ENCODE measurements at places on chromosomes 5 and 9. TPM values are rescaled to one million over a fixed set of nuclear protein-coding genes. Genes with fewer than 3 reads are reported as not detected.
A peak's percentile ranks its signal among the peaks of the same experiment; 100 is the strongest.

DNA sequence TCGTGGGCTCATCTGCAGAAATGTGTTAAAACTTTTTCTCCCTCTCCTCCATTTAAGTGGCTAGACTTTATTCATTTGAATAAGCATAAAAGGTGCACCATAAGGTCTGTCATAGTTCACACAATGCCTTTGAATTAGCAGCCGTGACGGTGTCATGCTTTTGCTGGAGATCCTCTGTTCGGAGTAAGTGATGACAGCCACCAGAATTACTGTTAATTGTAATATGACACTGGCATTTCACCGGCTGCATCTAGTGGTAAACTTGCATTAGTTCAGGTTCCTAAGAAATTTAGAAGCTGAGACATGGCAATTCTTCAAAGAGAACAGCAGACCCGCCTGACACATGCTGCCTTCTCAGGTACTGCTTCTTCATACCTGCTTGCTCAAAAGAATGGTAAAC lies 241.7 kb downstream of the EBF1 start:
- DNase-seq, result no peak

- DNase-seq, result no peak
These were observed 56.7 kb downstream of the SGCD start for GRCh38 chr5:156383510-156384265.

GRCh38 chr9:131923766-131924165 lies 155.9 kb downstream of the MED27 start:
- no peak for DNase-seq

GRCh38 chr5:111856876-111857466 lies 100.0 kb upstream of the NREP start:
- DNase-seq, result no peak

- DNase-seq, result no peak
These were observed 135.9 kb upstream of the OTULINL start for GRCh38 chr5:14445576-14446290.

DNA sequence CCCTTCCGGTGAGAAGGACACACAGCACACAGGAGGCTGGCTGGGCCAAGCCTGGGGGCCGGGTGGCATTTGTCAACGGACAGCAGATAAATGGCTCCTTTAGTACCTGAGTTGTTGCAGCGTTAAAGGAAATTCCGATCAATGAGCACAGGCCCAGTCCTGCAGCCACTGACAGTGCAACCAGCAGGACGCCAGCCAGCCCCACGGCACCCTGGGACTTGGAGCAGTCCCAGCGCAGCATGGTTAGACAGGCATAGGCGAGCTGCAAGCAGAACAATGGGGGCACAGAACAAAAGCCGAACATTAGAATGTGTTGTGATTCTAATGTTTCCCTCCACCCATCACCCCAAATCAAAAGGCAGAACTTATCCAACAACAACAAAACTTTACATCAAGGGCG lies 39.3 kb downstream of the PTCH1 start:
- no peak for DNase-seq

DNA sequence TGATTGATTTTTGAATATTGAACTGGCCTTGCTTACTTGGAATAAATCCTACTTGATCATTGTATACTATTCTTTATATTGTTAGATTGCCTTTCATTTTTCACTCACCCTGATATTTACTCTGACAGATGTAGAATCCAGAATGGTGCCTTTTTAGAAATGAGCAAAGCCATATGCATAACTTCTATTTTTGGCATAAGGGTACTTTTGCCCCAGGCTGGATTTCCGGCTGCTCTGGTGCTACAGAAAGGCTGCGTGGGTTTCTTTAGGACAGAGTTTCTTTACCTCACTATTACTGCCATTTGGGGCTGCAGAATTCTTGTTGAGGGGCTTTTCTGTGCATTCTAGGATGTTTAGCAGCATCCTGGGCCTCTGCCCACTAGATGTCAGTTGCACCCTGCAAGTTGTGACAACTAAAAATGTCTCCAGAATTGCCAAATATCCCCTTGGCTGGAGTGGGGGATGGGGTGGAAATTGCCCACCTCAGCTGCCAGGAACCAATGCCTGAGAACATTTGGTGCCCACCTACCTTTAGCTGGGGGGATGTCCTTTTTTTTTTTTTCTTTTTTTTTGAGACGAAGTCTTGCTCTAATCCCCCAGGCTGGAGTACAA lies 50.1 kb downstream of the SLC36A1 start:
- no peak for DNase-seq

GRCh38 chr5:54257366-54258118 lies 52.8 kb downstream of the ARL15 start:
- DNase-seq, result no peak

DNA sequence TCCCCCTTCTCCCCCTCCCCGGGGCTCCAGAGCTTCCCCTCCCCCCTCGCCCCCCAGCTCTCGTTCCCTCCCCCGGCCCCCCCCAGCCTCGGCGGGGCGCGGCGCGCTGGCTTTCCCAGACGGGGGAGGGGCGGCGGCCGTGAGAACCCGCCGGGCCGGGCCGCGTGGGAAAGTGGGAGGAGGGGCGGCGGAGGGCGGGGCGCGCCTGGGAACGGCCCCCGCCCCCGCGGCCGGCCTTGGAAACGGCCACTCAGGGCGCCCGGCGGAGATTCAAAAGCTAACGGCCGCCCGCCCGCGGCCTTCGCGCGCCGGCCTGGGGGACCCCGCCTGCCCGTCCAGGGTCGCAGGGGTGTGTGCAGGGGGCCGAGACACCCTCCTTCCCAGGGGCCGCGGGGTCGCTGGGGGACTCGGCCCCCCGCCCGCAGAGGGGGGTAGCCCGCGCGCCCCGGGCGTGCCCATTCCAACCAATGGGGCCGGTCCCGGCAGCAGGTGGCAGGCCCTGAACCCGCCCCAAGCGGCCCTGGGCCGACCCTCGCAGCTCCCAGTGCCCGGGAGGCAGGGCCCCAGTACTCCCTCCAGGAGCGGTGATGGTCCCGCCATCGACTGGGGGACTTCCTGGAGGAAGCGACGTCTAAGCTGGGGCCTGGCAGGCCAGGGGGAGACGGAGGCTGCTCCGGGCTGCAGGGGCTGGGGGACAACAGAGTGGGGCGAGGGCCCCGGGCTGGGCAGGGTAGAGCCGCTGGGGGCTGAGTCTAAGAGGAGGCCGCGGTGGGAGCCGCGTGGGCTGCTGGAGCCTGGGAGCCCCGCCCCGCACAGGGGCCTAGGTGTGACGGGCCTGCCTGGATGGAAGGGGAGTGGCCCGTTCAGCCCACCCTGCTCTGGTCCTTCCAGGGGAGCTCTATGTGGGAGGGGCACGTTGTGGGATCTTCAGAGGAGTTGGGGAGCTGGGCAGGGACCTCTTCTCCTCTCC lies 14.2 kb upstream of the NRARP start:
- DNase-seq, result peak; percentile 66

GRCh38 chr5:123036391-123037103 lies at the start of gene PPIC:
Gene PPIC (minus strand): TSS chr5:123036725. CDS start chr5:123036625, 100 bp downstream.
- peak; percentile 91 for DNase-seq

GRCh38 chr9:136385015-136385414 lies 11.5 kb upstream of the CARD9 start:
- DNase-seq, result no peak

DNA sequence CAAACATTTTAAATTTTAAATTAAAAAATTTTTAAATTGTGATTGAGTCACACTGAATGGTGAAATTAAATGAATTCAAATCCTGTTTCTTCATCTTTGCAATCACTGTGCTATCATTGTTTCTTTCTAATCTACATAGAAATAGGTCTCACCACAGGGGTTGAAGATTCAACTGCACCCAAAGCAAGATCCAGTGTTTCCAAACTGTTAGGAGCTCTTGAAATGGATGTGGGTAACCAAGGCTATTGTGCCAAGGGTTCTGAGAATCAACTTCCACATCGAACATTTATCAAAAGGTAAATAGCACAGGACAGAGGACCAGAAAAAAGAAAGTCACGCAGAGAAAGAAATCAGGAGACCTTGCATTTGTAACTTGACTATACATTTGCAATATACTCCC lies 172.6 kb upstream of the RASEF start:
- no peak for DNase-seq

GRCh38 chr5:83072966-83073365 lies 4.2 kb downstream of the TMEM167A start:
- DNase-seq, result no peak

GRCh38 chr5:80025069-80025468 lies 10.1 kb upstream of the THBS4 start:
- DNase-seq, result no peak

DNA sequence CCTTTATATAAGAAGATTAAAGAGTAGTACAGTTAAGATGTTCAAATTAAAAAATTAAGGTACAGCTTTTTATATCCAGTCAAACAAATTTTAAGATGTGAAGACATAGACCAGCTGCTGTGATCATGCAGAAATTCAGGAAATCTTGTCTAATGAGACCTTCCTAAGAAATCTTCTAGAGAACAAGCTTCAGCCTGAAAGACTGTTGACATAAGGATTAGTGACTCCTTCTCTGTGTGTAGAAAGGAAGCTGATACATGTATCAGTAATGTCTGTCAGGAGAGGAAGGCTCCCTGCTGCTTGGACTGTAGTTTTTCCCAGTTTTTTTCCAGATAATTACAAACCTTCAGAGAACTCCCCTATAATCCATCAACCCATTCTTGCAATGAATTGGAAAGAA lies 75.8 kb upstream of the PCSK5 start:
- DNase-seq, result no peak

DNA sequence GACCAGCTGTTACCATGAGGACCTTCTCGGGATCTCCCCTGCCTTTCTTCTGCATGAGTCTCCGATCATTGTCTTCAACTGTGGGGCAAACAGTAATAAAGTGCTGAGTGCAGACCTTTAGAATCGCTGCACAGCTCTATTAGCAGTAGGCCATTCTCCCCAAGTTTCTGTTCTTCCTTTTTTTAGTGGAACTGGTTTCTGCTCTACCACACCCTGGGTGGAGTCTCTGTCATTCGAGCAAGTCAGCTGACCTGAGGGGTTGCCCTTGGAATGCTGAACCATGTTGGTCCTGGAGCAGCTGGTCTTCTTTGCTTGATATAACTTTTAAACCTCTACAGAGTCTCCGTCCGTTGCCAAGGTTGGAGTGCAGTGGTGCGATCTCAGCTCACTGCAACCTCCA lies 33.4 kb upstream of the GNPDA1 start:
- DNase-seq, result no peak

GRCh38 chr5:126969548-126969947 lies 60.8 kb downstream of the MARCHF3 start:
- DNase-seq, result no peak

- no peak for DNase-seq
These were observed 376.1 kb downstream of the EFNA5 start for GRCh38 chr5:107294669-107295068.

- DNase-seq, result peak; percentile 44
These were observed 93.5 kb downstream of the SSBP2 start for GRCh38 chr5:81657386-81657785.

GRCh38 chr9:899440-900184 lies 58.1 kb downstream of the DMRT1 start:
- DNase-seq, result peak; percentile 14

DNA sequence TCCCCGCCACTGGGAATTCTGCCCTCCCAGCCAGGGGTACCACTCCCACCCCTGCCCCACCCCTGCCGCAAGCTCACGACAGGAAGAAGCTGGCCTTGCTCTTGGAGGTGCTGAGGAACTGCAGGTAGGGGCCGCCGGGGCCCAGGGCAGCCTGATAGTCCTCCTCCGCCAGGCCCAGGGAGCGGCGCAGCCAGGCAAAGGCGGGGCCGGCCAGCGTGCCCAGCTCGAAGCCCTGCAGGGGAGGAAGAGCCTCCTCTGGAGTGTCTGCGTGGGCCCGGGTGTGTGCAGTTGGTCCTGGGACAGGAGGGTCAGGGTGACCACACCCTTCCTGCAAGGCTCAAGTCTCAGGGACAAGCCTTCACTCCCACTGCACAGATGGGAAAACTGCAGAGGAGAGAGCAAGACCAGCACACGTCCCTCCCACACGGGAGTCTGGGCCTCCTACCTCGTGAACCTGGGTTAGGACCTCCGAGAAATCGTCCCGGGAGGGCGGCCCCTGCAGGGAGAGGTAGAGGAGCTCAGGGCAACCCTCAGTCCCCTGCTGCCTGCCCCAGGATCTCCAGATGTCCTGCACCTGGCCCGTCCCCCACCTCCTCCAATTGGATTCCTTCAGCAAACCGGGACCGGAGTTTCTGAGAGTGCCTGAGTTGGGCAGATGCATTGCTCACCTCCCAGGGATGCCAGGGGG lies 2.4 kb downstream of the PIP5KL1 start:
- DNase-seq, result no peak

DNA sequence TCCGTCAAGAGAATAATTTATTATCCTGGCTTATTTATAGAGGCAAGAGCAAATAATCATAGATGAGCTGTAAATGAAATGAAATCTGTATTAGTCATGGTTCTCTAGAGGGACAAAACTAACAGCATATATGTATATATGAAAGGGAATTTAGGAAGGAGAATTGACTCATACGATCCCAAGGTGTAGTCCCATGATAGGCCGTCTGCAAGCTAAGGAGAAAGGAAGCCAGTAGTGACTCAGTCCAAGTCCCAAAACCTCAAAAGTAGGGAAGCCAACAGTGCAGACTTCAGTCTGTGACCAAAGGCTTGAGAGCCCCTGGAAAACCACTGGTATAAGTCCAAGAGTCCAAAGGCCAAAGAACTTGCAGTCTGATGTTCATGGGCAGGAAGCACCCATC lies 515.9 kb upstream of the CYLC2 start:
- no peak for DNase-seq

DNA sequence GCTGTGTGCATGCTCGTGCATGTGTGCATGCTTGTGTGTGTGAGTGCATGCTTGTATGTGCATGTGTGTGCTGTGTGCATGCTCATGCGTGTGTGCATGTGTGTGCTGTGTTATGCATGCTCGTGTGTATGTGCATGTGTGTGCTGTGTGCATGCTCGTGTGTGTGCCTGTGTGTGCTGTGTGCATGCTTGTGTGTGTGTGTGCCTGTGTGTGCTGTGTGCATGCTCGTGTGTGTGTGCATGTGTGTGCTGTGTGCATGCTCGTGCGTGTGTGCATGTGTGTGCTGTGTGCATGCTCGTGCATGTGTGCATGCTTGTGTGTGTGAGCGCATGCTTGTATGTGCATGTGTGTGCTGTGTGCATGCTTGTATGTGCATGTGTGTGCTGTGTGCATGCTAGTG lies 30.3 kb upstream of the SH3PXD2B start:
- DNase-seq, result no peak

- peak; percentile 74 for DNase-seq
These were observed 29.8 kb upstream of the GGTA1 start for GRCh38 chr9:121529237-121529987.

GRCh38 chr5:36689225-36689624 lies 82.8 kb downstream of the SLC1A3 start:
- no peak for DNase-seq

DNA sequence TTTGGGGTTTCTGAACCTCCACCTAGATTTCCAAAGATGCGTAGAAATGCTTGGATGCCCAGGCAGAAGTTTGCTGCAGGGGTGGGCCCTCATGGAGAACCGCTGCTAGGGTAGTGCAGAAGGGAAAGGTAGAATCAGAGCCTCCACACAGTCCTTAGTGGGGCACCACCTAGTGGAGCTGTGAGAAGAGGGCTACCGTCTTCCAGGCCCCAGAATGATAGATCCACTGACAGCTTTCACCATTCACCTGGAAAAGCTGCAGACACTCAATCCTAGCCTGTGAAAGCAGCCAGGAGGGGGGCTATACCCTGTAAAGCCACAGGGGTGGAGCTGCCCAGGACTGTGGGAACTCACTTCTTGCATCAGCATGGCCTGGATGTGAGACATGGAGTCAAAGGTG lies 13.3 kb upstream of the HSDL2 start:
- no peak for DNase-seq

- DNase-seq, result no peak
These were observed 23.3 kb upstream of the NDUFB6 start for GRCh38 chr9:32596096-32596865.

AK1 gene
- total RNA-seq, result 67.7 TPM

DNAI1 gene
- not detected for total RNA-seq

ATOX1 gene
- 81.1 TPM for total RNA-seq

MTREX gene
- 57.2 TPM for total RNA-seq

LEAP2 gene
- total RNA-seq, result 5.3 TPM

CCNI2 gene
- total RNA-seq, result 3.0 TPM

MLANA gene
- total RNA-seq, result not detected

Data from transverse colon (tissue), 4 donors.